Dermis blood vessel endothelial cell (primary cell): ENCODE measurements at places on chromosomes 6 and 20.
A peak's percentile ranks its signal among the peaks of the same experiment; 100 is the strongest.

- DNase-seq: no peak
Observed at GRCh38 chr20:17887331-17888030, 81.1 kb downstream of the SNX5 start.

GRCh38 chr6:5752391-5752680, 254.4 kb downstream of the NRN1 start:
- peak; percentile 66 for DNase-seq

GRCh38 chr6:16129623-16130401, 926 bp downstream of the MYLIP start:
- DNase-seq: peak; percentile 48

GRCh38 chr6:87100216-87100615, 5.3 kb upstream of the CGA start:
- no peak for DNase-seq

- no peak for DNase-seq
Observed at GRCh38 chr6:131288214-131288613, 152.9 kb downstream of the AKAP7 start.

GRCh38 chr6:168804331-168804730, 363.3 kb downstream of the SMOC2 start:
- no peak for DNase-seq
